ENCODE measurements at places on chromosomes 13 and 19. TPM values are rescaled to one million over a fixed set of nuclear protein-coding genes. Genes with fewer than 3 reads are reported as not detected.

DNA sequence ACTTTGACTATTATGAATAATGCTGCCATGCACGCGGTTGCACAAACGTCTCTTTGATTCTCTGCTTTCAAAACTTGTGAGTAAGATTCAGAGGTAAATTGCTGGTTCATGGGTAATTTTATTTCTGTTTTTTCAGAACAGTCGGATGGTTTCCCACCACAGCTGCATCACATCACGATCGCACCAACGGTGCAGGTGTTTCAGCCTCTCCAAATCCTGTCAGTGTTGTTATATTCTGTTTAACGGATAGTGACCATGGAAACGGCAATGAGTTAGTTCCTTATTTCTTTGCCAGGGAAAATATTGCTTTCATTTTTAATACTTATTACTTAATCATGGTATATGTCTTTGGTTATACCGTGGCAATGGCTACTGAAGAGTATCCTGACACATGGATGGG is 19.1 kb upstream of the ZNF835 start:
- DNase-seq: no peak
- H3K4me1 ChIP-seq: no peaks in the 10 kb centered on the region
- no peak overlapping the region for H3K27ac ChIP-seq
- peaks cover 23% of the 10 kb centered on the region for H3K36me3 ChIP-seq
- H3K4me3 ChIP-seq: no peak overlapping the region
- no peaks in the 10 kb centered on the region for H3K27me3 ChIP-seq

The FAM174C gene
- 94.2 TPM for total RNA-seq

GRCh38 chr19:16589917-16590316 is 17.7 kb upstream of the SLC35E1 start:
- no peak overlapping the region for H3K4me3 ChIP-seq
- no peak for DNase-seq
- H3K27me3 ChIP-seq: no peaks in the 10 kb centered on the region
- peaks cover 71% of the 10 kb centered on the region for H3K4me1 ChIP-seq
- no peaks in the 10 kb centered on the region for H3K36me3 ChIP-seq
- H3K27ac ChIP-seq: no peak overlapping the region

The ZNF723 gene
- total RNA-seq: not detected

The ZNF793 gene
- 4.7 TPM for total RNA-seq

DNA sequence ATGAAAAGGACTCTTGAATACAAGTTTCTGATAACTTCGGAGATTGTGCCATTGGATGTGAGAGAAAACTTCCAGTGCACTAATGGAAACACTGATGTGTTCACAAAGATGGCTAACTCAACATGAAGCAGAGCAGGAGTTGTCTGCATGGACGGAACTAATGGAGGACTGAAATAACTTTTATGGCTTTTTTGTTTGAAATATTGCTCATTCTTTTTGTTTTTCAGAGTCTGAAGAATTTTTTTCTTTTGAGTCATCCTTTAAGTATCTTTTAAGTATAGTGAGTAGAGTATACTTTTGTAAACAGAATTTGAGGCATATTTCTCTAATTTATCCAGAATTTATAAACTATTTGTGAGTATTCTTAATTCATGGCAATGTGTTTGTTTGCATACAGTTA is 25.7 kb downstream of the CRYL1 start:
- no peaks in the 10 kb centered on the region for H3K27me3 ChIP-seq
- no peak overlapping the region for H3K27ac ChIP-seq
- DNase-seq: no peak
- H3K36me3 ChIP-seq: no peaks in the 10 kb centered on the region
- H3K4me1 ChIP-seq: no peaks in the 10 kb centered on the region
- no peak overlapping the region for H3K4me3 ChIP-seq

DNA sequence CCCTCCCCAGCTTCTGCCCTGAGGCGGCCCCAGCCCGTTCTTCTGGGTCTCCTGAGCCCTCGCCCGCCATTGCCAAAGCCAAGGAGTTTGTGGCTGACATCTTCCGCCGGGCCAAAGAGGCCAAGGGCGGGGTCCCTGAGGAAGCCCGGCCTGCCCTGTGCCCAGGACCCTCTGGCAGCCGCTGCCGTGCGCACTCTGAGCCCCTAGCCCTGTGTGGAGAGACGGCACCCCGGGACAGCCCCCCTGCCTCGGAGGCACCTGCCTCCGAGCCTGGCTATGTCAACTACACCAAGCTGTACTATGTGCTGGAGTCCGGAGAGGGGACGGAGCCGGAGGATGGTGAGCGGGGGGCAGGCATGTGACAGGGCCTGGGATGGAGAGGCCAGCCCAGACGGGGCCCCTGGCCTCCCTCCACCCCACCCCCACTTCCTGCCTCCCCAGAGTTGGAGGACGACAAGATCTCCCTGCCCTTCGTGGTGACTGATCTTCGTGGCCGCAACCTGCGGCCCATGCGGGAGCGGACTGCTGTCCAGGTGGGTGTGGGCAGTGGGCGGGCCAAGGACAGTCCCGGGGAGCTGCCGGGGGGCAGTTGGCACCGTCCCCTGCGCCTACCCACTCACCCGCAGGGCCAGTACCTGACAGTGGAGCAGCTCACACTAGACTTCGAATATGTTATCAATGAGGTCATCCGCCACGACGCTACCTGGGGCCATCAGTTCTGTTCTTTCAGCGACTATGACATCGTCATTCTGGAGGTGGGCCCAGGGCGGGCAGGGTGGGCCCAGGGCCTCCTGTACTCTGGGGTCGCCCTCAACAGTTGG is 7.0 kb downstream of the DCAF15 start:
- no peaks in the 10 kb centered on the region for H3K36me3 ChIP-seq
- no peak overlapping the region for H3K4me3 ChIP-seq
- no peak overlapping the region for H3K27ac ChIP-seq
- DNase-seq: no peak
- no peaks in the 10 kb centered on the region for H3K27me3 ChIP-seq

GRCh38 chr19:2551864-2552185 is 75.9 kb downstream of the GADD45B start:
- no peak for DNase-seq
- peaks cover 31% of the 10 kb centered on the region for H3K4me1 ChIP-seq
- peak overlapping the region; percentile 70 for H3K4me3 ChIP-seq
- no peaks in the 10 kb centered on the region for H3K36me3 ChIP-seq

DNA sequence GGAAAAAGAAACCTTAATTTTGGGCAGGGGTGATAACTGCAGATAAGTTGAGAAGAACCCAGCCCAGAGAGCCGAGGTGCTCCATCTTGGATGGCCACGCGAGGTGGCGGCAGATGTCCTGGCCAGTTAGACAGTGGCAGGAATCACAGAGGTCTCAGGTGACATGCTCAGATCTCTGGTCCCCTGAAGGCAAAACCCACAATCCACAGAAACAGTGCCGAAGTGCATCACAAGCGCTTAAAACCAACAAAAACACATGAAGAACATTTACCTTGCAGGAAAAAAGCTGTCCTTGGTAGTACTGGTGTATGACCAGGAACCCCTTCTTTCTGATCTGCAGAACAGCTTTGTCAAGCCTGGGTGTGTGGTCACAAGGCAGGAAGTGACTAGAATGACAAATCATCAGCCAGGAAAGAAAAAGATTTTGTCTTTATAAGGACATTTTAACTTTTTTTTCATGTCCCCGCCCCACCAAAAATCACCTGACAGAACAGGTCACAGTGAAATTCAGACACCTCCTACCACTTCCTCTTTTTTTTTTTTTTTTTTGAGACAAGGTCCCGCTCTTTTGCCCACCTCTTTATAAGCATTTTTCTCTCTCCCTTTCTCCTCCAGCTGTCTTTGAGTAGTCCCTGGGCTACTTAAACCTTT is at the start of gene LCP1:
Gene LCP1 (minus strand): TSS at position 338 of the 651 bp plus-strand sequence. CDS start 22,515 bp downstream, outside the sequence.
- H3K27me3 ChIP-seq: no peaks in the 10 kb centered on the region
- peak within 1 kb of the TSS; percentile 94 for H3K4me3 ChIP-seq
- peaks cover 33% of the 10 kb centered on the region for H3K36me3 ChIP-seq
- peak within 1 kb of the TSS; percentile 92 for H3K27ac ChIP-seq

GRCh38 chr19:1026783-1027649 is 608 bp downstream of the CNN2 start:
- peaks cover 19% of the 10 kb centered on the region for H3K4me1 ChIP-seq
- no peak for DNase-seq
- peak overlapping the region; percentile 88 for H3K4me3 ChIP-seq
- H3K27me3 ChIP-seq: no peaks in the 10 kb centered on the region
- peak overlapping the region; percentile 62 for H3K27ac ChIP-seq

DNA sequence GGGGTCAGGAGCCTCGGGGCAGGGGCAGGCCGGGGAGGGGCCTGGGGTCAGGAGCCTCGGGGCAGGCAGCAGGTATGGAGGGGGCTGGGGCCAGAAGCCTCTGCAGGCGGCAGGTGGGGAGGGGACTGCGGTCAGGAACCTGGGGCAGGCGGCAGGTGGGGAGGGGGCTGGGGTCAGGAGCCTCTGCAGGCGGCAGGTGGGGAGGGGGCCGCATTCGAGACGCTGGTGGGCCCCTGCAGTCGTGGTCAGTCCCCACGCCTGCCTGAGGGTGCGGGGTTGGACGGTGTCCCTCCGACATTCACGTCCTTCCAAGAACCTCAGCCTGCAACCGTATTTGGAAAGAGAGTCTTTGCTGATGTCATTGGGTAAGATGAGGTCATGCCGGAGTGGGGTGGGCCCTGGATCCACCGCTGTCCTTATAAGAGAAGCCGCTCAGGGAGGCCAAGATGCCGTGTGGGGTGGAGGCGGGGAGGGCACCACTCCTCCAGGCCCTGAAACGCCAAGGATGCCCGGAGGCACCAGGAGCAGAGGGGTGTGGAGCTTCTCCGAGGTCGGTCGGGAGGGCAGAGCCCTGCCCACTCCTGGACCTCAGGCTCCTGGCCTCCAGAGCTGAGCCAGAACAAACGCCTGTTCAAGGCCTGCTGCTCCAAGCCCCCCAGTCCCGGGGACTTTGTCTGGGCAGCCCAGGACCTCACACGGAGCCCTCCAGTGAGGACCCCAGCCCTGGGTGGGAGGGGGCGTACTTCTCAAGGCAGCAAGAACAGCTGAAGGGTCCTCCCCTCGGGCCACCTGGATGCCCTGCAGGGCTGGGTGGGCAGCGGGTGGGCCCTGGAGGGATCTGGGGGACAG is 30.1 kb downstream of the PIP5K1C start:
- peaks cover 53% of the 10 kb centered on the region for H3K4me1 ChIP-seq
- peak overlapping the region; percentile 82 for H3K27ac ChIP-seq
- peak overlapping the region; percentile 84 for H3K4me3 ChIP-seq
- DNase-seq: no peak
- H3K36me3 ChIP-seq: no peaks in the 10 kb centered on the region

DNA sequence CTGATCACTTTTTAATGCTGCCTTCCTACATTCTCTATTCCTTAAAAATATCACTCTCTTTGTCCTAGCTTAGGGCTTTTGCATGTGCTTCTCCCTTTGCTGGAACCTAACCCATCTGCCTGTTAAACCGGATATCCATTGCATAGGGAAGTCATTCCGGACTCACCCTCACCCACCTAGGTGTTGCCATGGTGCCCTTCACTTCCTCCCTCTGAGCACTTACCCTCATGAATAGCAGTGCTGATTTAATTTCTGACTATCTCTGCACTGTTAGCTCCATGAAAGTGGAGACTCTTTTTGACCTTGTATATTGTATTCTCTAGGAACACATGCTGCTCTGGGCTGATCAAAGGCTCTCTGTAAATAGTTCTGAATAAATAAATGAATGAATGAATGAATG is 401.9 kb downstream of the PCDH20 start:
- H3K36me3 ChIP-seq: no peaks in the 10 kb centered on the region
- H3K4me3 ChIP-seq: no peak overlapping the region
- H3K27me3 ChIP-seq: no peaks in the 10 kb centered on the region
- no peaks in the 10 kb centered on the region for H3K4me1 ChIP-seq

The APC2 gene
- total RNA-seq: 0.17 TPM

DNA sequence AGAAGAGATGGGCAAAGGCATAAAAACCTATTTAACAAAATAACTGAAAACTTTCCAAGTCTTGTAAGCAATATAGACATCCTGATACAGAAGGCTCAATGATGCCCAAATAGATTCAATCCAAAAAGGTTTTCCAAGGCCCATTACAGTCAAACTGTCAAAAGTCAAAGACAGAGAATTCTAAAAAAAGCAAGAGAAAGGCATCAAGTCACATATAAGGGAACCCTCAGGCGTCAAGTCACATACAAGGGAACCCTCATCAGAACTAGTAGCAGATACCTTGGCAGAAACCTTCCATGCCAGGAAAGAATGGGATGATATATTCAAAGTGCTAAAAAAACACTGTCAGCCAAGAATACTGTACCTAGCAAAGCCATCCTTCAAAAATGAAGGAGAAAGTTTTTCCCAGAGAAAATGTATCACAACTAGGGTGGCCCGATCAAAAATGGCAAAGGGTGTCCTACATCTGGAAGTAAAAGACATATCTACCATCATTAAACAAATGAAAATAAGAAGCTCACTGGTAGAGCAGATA is 21.2 kb downstream of the ZNF829 start:
- H3K27ac ChIP-seq: no peak overlapping the region
- no peaks in the 10 kb centered on the region for H3K27me3 ChIP-seq
- peaks cover 88% of the 10 kb centered on the region for H3K36me3 ChIP-seq
- no peak overlapping the region for H3K4me3 ChIP-seq
- DNase-seq: no peak
- H3K4me1 ChIP-seq: no peaks in the 10 kb centered on the region

DNA sequence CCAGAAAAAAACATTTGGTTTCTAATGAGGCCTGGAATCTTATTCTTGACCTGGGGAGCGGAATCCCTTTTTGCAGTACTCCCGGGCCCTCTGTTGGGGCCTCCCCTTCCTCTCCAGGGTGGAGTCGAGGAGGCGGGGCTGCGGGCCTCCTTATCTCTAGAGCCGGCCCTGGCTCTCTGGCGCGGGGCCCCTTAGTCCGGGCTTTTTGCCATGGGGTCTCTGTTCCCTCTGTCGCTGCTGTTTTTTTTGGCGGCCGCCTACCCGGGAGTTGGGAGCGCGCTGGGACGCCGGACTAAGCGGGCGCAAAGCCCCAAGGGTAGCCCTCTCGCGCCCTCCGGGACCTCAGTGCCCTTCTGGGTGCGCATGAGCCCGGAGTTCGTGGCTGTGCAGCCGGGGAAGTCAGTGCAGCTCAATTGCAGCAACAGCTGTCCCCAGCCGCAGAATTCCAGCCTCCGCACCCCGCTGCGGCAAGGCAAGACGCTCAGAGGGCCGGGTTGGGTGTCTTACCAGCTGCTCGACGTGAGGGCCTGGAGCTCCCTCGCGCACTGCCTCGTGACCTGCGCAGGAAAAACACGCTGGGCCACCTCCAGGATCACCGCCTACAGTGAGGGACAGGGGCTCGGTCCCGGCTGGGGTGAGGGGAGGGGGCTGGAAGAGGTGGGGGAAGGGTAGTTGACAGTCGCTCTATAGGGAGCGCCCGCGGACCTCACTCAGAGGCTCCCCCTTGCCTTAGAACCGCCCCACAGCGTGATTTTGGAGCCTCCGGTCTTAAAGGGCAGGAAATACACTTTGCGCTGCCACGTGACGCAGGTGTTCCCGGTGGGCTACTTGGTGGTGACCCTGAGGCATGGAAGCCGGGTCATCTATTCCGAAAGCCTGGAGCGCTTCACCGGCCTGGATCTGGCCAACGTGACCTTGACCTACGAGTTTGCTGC is at the start of gene ICAM4:
Gene ICAM4 (plus strand): TSS at position 153 of the 935 bp plus-strand sequence. CDS start 58 bp downstream, at position 211.
- DNase-seq: peak; percentile 60
- H3K27me3 ChIP-seq: peaks cover 8% of the 10 kb centered on the region
- H3K27ac ChIP-seq: no peak within 1 kb of the TSS
- peaks cover 12% of the 10 kb centered on the region for H3K36me3 ChIP-seq
- peaks cover 44% of the 10 kb centered on the region for H3K4me1 ChIP-seq
- peak within 1 kb of the TSS; percentile 56 for H3K4me3 ChIP-seq

The KLK15 gene
- total RNA-seq: not detected

The SPACA7 gene
- total RNA-seq: not detected

All from natural killer cell treated with Interleukin-12 subunit alpha and Interleukin-12 subunit beta and Interleukin-15 and Interleukin-18, amount 100 ng/mL, for 72 hours (primary cell).